A549 treated with GW870086 at 1 μM for 4 hours (cell line): ENCODE measurements at places on chromosomes 3 and 15. TPM values are rescaled to one million over a fixed set of nuclear protein-coding genes. Genes with fewer than 3 reads are reported as not detected.

OR5K2 gene
- total RNA-seq: not detected in 5 replicates

BTLA gene
- total RNA-seq: not detected in 5 replicates

SPG21 gene
- total RNA-seq: 111 to 131 TPM (median 127 TPM) in 5 replicates

FAM81A gene
- 8.2 to 13.5 TPM (median 12.2 TPM) in 5 replicates for total RNA-seq

FBXL2 gene
- total RNA-seq: 6.1 to 8.0 TPM (median 7.0 TPM) in 5 replicates

PLA1A gene
- total RNA-seq: 0.11 to 0.56 TPM (median 0.44 TPM) in 5 replicates
